ENCODE measurements at places on chromosomes 12 and 14.

DNA sequence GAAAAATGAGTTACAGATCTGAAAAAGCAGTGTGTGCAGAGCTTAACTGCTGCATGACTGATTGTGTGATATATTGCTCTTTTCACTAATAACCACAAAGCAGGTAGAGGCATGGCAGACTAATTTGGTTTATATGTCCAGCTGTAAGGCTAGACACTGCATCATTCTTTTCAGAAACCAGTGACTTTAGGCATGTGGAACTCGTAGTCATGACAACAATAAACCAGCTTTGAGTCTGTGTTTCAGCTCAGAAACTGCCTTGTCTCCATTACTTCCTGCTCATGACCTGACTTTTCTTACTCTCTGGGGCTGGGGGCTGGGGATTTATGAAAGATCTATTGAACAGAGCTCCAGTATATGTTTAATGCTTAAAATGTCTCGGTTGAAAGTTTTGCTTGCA is 146.8 kb upstream of the LRIG3 start:
- peak; percentile 29 for DNase-seq

GRCh38 chr12:28209782-28210181 is 19.5 kb downstream of the CCDC91 start:
- DNase-seq, result no peak

GRCh38 chr12:65696227-65696626 is 128.1 kb upstream of the HMGA2 start:
- no peak for DNase-seq

- DNase-seq, result no peak
These were observed 20.9 kb upstream of the CMKLR1 start for GRCh38 chr12:108360057-108360456.

DNA sequence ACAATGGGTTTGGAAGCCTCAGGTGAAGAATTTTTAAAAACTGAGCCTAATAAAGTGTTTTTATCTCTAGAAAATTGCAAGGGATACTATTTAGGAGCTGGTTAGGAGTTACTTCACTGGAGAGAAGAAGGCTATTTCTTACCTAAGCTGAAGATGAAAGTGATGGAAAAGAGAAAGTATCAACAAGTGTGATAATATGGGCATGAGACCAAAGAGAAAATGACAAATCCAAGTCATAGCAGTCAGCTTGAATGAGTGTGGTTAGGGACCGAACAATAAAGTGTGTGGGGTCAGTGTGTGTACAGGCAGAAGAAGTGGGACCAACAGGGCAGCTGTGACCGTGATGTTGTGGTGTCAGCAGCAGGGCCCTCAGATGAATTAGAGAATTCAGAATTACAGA is 24.2 kb upstream of the ADAMTS20 start:
- DNase-seq, result no peak

- no peak for DNase-seq
These were observed 43.9 kb upstream of the CHPT1 start for GRCh38 chr12:101653503-101653902.

- DNase-seq, result no peak
These were observed 4.2 kb upstream of the AMN1 start for GRCh38 chr12:31732926-31733548.

GRCh38 chr12:120466560-120467315 is 2.8 kb downstream of the SRSF9 start:
- no peak for DNase-seq

All from AG04450 (cell line).